Thymus (tissue), 14 donors: ENCODE measurements at places on chromosomes 4 and X. TPM values are rescaled to one million over a fixed set of nuclear protein-coding genes. Genes with fewer than 3 reads are reported as not detected.

Gene ENPP6
- total RNA-seq, result 2.0 TPM

Gene SUPT20HL2
- not detected for total RNA-seq

Gene PAGE2B
- total RNA-seq, result 0.14 TPM

Gene KLF8
- total RNA-seq, result 0.71 TPM

Gene AKAP4
- total RNA-seq, result not detected

Gene ETDA
- total RNA-seq, result not detected

Gene CAPN6
- 5.1 TPM for total RNA-seq

Gene TCP11X2
- not detected for total RNA-seq

Gene MTNR1A
- total RNA-seq, result 0.05 TPM

Gene NUDT9
- total RNA-seq, result 9.8 TPM
